NCI-H1048 (cell line): ENCODE measurements at places on chromosomes 12 and 14.

GRCh38 chr12:27896419-27896990, 76.0 kb downstream of the PTHLH start:
- DNase-seq = no peak

DNA sequence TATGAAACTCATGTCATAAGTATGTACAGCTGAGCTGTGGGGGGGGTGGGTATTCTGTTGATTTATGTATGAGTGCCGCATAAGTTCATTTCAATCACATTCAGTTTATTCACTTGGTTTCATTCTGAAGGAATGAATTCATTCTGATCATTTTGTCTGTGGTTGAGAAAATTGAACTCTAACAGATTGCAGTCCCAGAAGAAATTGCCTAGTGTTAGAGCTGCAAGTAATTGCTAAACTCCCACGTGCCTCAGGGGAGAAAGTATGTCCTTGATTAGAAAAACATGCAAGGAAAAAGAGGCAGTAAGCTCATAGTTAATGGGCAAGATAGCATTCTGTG, 442.4 kb upstream of the MGAT4C start:
- DNase-seq = no peak

- no peak for DNase-seq
Measured at GRCh38 chr12:80156306-80156705, 57.0 kb downstream of the OTOGL start.

DNA sequence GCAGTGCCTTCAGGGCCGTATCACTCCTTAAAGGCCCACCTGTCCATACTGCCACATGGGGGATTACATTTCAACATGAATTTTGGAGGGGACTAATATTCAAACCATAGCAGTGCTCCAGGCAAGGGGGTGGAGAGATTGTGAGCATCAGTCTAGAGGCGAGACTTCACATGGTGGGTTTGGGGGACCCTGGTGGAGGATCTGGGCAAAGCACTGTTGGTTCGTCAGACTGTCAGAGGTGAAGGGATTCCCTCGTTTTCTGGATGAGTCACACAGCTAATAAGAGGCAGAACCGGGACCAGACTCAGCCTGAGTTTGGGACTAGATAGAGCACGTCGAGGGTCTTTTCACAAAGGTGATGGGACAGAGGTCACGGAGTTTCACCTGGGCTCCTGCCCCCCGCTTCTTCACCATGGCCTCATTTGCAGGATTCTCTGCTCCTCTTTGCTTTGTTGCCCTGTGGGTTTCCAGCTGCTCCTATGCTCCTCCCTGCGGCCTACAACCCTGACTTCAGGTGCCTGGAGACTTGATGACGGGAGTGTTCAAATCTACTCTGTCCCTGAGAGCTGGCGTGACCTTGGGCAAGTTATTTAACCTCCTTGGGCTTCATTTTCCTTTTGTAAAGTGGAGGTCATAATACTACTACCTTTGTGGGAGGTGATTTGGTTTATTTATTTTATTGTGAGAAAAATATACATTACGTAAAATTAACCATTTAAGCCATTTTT, 41.5 kb downstream of the TEAD4 start:
- DNase-seq = no peak

DNA sequence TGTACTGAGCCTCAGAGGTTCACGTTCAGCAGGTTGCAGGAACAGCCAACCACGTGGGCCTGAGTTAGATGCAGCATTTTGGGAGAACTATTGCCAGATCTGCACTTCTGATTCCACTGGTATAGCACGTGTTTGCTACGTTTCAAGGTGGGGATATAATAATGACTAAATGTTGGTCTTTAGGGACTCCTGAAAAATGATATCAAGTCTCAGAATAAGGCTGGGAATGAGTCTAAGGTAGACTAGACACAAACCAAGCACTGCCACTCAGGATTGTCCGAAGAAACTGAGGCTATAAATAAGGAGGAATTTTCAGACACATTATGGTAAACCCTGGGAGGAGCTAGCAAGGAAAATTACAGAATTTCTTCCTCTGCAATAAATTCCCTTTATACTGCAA, 98.1 kb downstream of the ESR2 start:
- DNase-seq = no peak

GRCh38 chr12:124336742-124337520, 42.0 kb downstream of the RFLNA start:
- no peak for DNase-seq

DNA sequence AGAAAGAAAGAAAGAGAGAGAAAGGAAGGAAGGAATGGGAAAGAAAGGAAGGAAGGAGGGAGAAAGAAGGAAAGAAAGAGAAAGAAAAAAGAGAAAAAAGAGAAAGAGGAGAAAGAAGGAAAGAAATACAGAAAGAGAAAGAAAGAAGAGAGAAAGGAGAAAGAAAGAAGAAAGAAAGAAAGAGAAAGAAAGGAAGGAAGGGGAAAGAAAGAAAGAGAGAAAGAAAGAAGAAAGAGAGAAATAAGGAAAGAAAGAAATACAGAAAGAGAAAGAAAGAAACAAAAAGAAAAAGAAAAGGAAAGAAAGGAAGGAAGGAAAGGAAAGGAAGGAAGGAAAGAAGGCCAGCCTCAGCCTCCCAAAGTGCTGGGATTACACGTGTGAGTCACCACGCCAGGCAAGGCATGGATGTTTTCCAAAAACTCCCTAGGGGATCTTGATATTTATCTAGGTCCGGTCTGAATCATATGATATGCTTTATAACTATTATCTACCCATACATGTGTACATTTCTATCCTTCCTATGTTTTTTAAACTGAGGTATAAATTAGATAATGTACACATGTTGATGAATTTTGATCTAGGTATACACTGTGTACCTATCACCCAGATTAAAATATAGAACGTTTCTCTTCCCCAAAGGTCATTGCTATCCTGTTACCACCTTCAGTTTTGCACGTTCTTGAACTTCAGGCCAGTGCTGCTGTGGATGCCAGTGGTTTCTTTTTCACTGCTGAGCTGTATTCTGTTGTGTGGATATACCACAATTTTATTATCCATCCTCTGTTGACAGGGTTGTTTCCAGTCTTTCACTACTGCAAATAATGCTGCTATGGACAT, 177.9 kb downstream of the RBM19 start:
- no peak for DNase-seq

- DNase-seq = no peak
Measured at GRCh38 chr12:64707362-64707761, 51.8 kb downstream of the GNS start.

- no peak for DNase-seq
Measured at GRCh38 chr12:94987801-94988200, 15.7 kb downstream of the NDUFA12 start.

DNA sequence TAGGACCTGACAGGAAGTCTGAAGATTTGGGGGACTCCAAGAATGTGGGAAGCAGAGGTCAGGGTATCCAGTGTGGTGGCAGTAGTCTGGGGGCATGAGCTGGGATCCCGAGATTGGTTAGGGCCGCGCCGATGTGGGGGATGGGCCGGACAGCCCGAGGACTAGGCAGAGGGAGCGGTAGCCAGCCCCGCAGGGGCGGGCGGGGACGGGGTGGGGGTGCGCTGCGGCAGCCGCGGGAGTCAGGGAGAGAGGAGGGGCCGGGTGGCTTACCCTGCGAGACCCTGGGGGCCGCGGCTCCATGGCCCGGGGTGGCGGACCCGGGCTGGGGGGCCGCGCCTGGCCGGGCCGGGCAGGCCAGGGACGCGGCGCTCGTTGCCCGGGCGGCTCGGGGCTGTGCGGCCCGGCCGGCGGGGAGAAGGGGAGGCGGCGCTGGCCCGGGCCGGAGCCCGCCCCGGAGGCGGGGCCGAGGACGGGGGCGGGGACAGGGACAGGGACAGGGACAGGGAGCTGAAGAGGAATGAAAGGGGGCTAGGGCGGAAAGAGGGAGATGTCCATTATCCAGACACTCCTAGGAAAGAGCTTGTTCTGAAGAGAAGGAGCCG, 5.6 kb downstream of the ZNF385A start:
- no peak for DNase-seq
